Germinal center (tissue), 1 donor: ENCODE measurements at places on chromosomes 1 and 21.
A peak's percentile ranks its signal among the peaks of the same experiment; 100 is the strongest.

GRCh38 chr1:48448932-48449331 is 23.1 kb downstream of the SPATA6 start:
- no peak for DNase-seq

- peak; percentile 65 for DNase-seq
Measured at GRCh38 chr1:171188388-171189266, 3.5 kb downstream of the FMO2 start.

DNA sequence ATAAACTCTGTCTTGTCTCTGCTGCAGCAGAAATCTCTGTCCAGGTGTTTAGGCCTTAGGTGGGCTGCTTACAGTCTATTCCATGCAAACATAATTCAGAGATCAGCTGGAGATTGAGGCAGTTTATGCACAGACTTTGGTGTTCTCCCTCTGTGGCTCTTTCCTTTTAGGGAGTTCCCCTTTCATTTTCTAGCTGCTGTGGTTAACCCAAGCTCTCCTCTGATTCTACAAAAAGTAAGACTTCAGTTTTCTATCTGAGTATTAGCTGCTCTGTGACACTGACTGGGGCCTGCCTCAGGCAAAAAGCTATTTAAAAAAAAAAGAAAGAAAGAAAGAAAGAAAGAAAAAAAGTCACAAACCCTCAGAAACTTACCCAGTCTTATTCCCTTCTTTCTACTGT is 211.1 kb downstream of the CAMTA1 start:
- DNase-seq = no peak

DNA sequence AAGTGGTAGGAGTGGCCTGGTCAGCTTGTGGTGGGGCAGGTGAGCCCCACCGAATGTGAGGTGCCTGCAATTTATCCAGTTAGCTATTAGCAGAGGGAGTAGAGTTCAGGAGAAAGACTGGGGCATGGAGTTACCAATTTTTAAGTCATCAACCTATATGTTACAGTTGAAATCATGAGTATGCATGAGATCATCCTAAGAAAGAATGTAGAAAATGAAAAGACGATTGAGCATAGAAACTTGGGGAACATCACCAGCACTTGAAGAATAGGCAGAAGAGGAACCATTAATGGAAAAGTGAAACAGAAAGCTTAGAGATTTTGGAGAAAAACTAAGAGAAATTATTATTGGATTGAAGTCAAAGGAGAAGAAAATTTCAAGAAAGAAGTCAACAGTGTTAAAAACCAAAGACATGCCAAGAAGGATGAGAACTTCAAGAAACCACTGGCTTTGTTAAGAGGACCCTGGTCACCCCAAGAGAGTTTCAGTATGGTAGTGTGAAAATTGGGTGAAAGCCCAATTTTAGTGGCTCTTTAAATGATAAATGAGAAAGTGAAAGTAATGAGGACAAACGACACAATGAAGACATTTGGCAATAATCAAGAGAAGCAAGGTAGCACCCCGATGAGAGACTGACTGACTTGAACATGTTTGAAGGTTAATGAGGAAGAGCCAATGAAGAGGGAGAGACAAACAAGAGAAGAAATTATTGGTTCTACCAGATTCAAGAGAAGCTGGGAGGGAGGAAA is 36.7 kb downstream of the DNASE2B start:
- DNase-seq = no peak

DNA sequence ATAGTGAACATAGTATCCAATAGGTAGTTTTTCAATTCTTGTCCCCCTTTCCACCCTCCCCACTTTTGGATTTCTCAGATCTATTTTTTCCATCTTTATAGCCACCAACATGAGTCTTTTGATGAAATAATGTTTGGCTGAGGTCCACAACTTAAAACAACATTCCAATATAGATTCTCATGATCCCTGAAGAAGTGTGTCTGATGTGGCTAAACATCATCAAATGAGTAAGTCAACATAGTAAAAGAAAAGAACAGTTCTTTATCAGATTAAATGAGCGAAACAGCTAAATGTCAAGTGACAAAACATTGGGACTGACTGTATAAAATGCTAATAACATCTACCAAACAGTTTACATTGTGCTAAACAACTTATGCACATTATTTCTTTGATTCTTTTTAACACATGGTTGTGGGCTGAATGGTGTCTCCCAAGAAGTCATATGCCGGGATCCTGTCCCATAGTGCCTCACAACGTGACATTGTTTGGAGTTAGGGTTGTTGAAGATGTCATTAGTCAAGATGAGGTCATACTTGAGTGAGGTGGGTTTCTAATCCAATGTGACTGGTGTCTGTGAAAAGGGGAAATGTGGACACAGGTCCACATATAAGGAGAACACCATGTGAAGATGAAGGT is 453.6 kb downstream of the LTN1 start:
- DNase-seq = no peak

DNA sequence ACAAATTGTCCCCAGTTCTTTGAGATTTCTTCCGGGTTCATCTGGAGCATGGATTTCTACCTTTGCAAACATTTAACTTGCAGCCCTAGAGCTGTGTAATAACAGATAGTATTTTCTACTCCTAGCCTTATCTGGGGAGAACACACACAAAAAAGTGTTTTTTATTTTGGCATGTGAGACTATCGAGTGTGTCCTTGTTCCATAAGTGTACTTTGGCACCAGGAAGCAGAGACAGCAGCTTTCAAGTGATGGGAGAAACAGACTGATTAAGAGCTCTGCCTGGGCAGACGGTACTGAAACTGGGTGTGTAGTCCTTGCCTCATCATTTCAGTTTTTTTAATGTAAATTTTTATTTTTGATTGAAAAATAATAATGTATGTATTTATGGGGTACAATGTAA is 297.4 kb downstream of the ST6GALNAC3 start:
- no peak for DNase-seq

DNA sequence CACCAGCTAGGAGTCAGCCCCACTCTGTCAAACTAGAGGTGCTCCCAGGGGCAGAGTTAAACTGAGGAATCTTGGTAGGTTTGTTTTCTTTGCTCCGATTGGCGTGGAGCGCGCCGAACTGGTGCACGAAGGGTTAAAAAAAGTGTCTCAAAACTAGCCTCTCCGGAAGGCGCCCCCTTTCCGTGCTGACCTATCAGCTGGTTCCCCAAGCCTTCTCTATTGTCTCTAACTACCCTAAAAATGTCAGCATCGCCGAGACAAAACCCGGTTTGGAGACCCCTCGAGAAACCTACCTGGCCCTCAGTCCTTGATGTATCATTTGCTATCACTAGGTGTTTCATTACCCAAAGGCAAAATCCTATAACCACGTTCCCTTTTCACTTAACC is 2.2 kb downstream of the TGFB2 start:
- DNase-seq = peak; percentile 10

DNA sequence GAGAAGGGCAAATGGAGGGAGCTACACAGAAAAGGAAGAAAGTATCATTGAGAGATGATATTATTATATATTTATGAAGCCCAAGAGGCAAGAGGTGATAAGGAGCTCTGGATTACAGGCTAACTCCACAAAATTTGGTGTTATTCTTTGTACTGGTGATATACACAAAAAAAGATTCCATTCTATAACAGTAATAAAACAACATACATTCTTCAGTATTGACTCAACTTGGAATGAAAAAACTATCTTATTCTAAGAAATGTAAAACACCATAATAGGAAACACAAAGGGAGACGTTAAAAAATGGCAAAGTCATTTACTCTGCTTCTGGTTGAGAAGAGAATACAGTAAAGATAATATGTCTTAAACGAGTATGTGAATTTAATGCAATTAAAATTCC is 99.4 kb downstream of the TEX35 start:
- DNase-seq = no peak

DNA sequence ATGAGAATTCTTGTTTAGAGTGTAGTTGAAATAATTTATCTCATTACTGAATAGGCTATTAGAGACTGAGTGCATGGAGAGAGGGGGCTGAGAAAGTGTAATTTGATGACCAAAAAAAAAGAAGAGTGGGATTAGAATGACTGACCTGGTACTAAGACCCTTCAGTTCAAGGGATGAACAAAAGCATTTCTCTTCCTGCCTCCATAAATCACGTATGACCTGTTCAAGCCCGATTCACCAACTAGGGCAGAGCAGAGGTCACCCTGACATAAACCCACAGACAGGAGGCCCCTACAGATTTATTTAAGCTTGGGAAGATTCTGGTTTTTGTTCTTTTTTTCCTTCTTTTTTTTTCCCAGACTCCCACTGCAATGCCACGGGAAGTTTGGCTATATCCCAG is 123.7 kb upstream of the COP1 start:
- DNase-seq = no peak

GRCh38 chr1:202237052-202237451 is 43.5 kb downstream of the LGR6 start:
- peak; percentile 60 for DNase-seq

GRCh38 chr1:183845681-183846080 is 40.8 kb downstream of the RGL1 start:
- no peak for DNase-seq

GRCh38 chr1:3475839-3476573 is 21.5 kb downstream of the ARHGEF16 start:
- DNase-seq = no peak

GRCh38 chr1:226457307-226457712 is 49.4 kb upstream of the PARP1 start:
- peak; percentile 57 for DNase-seq

GRCh38 chr21:44002511-44002910 is 9.6 kb upstream of the TRAPPC10 start:
- DNase-seq = no peak

DNA sequence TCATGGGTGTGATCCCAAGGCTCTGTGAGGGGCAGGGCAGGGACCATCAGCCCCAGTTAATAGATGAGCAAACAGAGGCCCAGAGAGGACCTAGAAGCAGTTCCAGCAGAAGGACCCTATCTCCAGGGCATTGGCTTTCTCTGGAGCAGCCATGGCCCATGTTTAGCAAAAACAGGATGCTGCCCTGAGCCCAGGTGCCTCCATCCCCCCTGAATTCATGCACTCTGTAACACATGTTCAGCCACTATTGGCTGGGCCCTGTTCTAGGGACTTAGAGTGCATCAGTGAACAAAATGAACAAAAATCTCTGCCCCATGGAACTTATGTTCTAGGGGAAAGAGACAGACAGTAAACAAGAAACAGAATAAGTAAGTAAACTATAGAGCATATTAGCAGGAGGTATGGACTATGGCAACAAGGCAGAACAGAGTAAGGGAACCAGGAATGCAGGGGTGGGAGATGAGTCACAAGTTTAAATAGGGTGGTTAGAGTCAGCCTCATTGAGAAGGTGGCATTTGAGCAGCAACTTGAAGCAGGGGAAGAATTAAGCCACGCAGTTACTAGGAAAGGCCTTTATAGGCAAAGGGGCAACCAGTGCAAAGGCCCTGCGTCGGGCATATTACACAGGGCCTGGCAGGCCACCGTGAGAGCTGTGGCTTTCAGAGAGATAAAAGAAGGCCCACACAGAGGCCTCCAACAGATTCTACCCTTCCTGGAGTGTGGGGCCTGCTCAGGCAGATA is 185.9 kb upstream of the EDN2 start:
- DNase-seq = no peak
